ENCODE measurements at places on chromosomes 1 and 21. TPM values are rescaled to one million over a fixed set of nuclear protein-coding genes. Genes with fewer than 3 reads are reported as not detected.
A peak's percentile ranks its signal among the peaks of the same experiment; 100 is the strongest.

DNA sequence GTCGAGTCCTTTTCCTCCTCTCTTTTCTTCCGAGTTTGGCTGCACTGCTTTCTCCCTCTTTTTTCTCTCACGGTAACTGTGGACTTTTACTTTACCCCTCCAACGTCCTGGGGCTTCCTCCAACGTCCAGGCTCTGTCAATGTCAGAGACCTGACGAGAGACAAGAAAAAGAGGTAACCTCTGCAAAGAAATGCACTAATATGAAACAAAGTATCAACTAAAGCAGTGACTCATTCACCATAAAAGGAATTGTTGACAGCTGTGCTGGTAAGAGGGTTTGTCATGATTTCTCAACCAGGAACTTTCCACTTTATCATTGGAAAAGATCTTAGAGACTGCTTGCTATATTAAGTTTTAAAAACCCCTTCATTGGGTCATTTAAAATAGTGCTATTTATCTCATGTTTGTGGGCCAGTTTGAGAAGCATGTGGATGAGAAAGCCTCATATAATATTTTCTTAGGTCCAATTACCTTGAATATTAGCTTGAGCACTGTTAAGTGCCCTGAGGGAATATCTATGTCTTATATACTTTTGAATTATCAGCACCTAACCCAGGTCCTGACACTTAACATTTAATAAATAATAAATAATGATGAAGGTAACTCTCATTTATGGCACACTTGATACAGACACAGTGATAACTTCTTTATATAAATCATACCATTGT lies at the start of gene GBP2:
GBP2 (minus strand) TSS at position 202 of the 668 bp plus-strand sequence. CDS start 4,148 bp downstream, outside the sequence.
- H3K36me3 ChIP-seq = no peaks in the 10 kb centered on the region
- no peak within 1 kb of the TSS for H3K27ac ChIP-seq
- DNase-seq = no peak
- no peak within 1 kb of the TSS for H3K4me3 ChIP-seq
- H3K4me1 ChIP-seq = no peaks in the 10 kb centered on the region
- no peaks in the 10 kb centered on the region for H3K27me3 ChIP-seq

SYCP1 gene
- total RNA-seq = not detected

DNA sequence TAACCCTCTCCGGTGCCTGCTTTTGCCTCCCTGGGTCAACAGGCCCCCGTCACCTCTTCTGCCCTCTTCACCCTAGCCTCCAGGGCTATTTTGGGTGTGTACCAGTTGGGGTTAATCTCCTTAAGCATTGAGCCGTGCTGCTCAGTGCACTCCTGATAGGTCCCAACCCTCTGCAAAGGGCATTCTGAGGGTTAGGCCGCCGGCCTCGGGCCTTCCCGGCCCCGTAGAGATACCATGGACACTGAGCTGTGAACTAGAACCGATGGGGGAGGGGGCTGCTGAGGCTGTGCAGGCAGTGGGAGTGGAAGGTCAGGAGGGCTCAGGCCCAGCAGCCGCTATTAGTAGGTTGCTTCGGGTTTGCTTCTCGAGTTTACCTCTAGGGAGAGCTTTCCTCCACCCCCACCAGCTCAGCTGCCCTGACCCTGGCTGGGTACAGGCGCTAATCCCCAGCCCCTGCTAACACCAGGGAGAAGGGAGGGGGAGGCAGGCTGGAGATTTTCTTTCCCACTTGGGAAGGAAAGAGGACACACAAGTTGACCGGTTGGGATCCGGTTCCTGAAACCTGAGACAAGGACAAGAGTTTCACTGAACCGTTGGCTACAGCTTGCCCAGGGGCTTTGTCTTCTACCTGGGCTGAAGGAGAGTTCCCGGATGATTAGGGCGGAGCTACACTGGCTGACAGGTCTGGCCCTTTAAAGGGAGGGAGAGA lies 4.8 kb downstream of the LMOD1 start:
- H3K27ac ChIP-seq = peak overlapping the region; percentile 77
- no peaks in the 10 kb centered on the region for H3K36me3 ChIP-seq

- H3K27me3 ChIP-seq = peaks cover 62% of the 10 kb centered on the region
- H3K36me3 ChIP-seq = no peaks in the 10 kb centered on the region
- H3K4me1 ChIP-seq = peaks cover 7% of the 10 kb centered on the region
- DNase-seq = no peak
- no peak overlapping the region for H3K27ac ChIP-seq
Observed at GRCh38 chr21:43866659-43867331, 1.8 kb downstream of the AGPAT3 start.

CLIC4 gene
- total RNA-seq = 185 TPM

CD5L gene
- total RNA-seq = not detected

GRCh38 chr21:33968080-33968994 lies 52.7 kb upstream of the ATP5PO start:
- no peak overlapping the region for H3K4me3 ChIP-seq
- no peak overlapping the region for H3K27ac ChIP-seq
- peaks cover 10% of the 10 kb centered on the region for H3K4me1 ChIP-seq

DNA sequence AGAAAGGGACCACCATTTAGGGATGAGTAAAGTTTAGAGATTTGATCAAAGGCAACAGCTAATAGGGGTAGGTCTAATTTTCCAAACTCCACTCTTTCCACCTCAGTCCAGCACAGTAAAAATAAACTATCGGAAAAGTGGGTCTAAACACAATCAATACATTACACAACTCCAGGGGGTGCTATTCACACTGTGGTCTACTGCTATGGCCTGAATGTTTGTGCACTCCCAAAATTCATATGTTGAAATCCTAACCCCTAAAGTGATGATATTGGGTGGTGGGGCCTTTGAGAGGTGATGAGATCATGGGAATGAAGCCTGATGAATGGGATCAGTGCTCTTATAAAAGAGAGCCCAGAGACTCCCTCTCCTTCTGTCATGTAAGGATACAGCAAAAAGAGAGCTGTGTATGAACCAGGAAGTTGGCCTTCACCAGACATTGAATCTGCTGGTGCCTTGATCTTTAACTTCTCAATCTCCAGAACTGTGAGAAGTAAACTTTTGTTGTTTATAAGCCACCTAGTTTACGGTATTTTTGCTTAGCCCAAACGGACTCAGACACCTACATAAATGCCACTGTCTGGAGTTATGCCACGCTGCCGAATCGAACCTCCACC lies 193.9 kb downstream of the OMA1 start:
- H3K4me1 ChIP-seq = peaks cover 20% of the 10 kb centered on the region
- H3K36me3 ChIP-seq = no peaks in the 10 kb centered on the region
- no peak overlapping the region for H3K27ac ChIP-seq
- no peak for DNase-seq
- no peak overlapping the region for H3K4me3 ChIP-seq

DNA sequence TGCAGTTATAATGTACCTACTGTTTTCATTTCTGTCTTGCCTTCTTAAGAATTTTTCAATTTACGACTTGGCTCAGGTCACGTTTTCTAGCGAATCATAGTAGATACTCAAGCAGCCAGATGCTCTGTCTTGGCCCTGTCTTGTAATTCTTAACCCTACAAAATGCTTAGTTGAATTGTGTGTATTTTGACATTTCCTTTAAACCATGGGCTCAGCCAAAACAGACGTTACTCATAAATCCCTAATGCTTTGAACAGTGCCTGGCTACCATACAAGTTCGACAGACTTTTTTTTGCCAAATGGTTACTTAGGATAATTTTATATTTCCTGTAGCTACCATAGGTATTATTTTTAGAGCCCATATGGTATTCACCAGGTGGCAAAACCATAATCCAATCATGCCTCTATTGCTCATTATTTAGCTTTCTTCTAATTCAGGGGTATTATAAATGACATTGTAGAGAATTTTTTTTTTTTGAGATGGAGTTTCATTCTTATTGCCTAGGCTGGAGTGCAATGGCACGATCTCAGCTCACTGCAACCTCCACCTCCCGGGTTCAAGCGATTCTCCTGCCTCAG lies 54.3 kb downstream of the KCNK1 start:
- H3K4me1 ChIP-seq = no peaks in the 10 kb centered on the region
- DNase-seq = no peak
- no peak overlapping the region for H3K27ac ChIP-seq
- H3K36me3 ChIP-seq = no peaks in the 10 kb centered on the region
- H3K4me3 ChIP-seq = no peak overlapping the region
- H3K27me3 ChIP-seq = no peaks in the 10 kb centered on the region

GRCh38 chr1:228367798-228368791 lies 38.5 kb downstream of the TRIM11 start:
- H3K4me1 ChIP-seq = no peaks in the 10 kb centered on the region
- H3K27ac ChIP-seq = no peak overlapping the region
- peak; percentile 20 for DNase-seq
- H3K27me3 ChIP-seq = no peaks in the 10 kb centered on the region
- no peaks in the 10 kb centered on the region for H3K36me3 ChIP-seq

LRRC39 gene
- total RNA-seq = 0.87 TPM

Measured in neural progenitor cell (in vitro differentiated cells).